SHP77 (cell line): ENCODE measurements at places on chromosomes 3 and 15.

DNA sequence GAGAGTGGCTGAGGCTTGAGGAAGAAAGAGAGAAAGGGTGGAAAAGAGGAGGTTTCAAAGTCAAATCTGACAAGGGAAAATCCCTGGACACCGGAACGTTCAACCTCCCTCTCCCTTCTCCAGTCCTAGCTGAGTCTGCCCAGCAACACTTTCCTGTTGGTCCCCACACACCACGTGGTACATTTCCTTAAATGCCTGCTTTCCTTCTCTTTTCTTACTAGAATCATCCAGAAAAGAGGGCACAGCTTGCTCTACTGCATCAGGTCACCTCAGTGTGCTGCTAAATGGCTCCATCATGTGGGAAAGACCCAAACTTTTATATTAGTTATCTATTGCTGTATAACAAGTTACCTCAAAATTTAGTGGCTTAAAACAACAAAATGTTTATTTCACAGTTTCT is 181.2 kb downstream of the NECTIN3 start:
- DNase-seq, result no peak

DNA sequence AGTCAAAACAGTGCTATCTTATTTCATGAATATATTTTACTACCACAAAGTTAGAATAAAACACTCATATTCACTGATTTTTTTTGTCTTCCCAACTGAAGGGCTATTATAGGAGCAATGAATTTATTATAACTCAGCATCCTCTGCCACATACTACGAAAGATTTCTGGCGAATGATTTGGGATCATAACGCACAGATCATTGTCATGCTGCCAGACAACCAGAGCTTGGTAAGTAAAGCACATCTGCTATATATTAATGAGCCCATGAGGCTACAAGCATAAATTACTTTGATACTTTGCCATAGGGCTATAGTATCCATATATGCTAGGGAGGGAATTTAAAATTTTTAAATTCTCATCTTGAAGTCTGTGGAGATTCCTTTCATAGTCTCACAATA is 95.9 kb downstream of the FEZF2 start:
- DNase-seq, result no peak

GRCh38 chr3:79297245-79297960 is 470.4 kb downstream of the ROBO1 start:
- DNase-seq, result peak; percentile 94

DNA sequence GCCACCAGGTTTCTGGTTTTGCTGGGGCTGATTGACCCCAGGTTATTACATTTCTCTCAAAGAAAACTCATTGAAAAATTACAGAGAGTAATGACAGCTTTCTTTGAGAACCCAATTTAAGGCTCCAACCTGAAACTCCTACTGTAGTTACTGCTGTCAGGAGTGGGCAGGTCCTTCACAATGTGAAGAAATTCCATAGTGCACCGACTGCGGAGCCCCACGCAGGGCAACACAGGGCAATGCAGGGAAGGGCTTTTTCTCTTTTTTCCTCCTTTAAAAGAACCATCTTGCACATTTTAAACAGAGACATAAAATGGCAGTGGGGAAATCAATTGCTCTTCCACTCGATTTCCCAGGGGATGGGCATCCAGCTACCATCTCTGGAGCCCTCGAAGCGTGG is 74.3 kb downstream of the NUP210 start:
- DNase-seq, result no peak

GRCh38 chr3:103389356-103389755 is 954.5 kb downstream of the ZPLD1 start:
- DNase-seq, result no peak
